ENCODE measurements at places on chromosomes 3 and 15.

DNA sequence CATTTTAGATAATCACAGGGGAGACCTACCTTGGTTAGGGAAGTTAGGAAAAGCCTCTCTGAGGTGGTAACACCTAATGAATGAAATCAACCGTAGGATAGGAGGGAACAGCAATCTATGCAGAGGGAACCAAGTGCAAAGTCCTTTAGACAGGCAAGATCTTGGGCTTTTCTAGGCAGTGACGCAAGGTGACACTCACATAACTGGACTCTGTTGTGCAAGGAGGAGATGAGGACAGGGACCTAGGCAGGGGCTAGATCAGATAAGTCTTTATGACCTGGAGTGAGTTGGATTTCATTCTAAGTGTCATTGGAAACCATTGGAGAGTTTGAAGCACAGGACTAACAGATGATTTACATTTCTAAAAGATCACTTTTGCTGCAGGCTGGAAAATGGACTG lies 4.6 kb upstream of the LMOD3 start:
- no peak for DNase-seq

DNA sequence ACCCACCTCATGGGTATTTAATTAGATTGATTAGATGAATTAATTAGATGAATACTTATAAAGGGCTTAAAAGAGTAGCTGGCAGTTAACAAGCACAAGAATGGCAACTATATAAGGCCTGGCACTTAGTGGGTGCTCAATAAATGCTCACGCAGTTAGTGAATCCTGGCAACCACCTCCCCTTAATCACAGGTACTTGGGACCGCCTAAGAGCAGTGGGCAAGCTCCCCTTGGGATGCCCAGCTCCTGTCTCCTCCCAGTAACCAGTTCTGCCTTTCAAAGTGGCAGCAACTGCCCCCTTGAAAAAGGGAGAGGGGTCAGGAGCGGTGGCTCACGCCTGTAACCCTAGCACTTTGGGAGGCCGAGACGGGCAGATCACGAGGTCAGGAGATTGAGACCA lies 4.6 kb downstream of the LYZL4 start:
- no peak for DNase-seq

- peak; percentile 18 for DNase-seq
Observed at GRCh38 chr15:44584162-44584749, 47.3 kb downstream of the EIF3J start.

GRCh38 chr15:80323285-80323684 lies 71.3 kb upstream of the CTXND1 start:
- DNase-seq, result no peak

GRCh38 chr3:40620151-40620550 lies 95.4 kb downstream of the ZNF621 start:
- DNase-seq, result no peak

DNA sequence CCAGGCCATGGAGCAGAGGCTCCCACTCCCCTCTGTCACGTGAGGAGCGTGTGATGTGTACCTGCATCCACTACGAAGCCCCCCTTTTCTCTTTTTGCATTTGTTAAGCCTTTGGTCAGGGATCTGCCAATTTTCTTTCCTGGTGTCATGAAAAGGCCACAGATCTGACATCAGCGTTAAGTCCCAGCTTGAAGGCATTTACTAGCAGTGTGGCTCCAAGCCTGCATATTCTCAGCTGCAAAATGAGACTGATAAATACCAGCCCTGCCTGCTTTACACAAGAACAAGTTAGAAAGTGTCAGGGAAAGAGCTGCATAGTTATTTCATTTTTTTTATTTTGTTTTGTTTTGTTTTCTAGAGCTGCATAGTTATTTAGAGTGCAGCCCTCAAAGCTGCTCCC lies 2.3 kb upstream of the ANKRD63 start:
- DNase-seq, result no peak

DNA sequence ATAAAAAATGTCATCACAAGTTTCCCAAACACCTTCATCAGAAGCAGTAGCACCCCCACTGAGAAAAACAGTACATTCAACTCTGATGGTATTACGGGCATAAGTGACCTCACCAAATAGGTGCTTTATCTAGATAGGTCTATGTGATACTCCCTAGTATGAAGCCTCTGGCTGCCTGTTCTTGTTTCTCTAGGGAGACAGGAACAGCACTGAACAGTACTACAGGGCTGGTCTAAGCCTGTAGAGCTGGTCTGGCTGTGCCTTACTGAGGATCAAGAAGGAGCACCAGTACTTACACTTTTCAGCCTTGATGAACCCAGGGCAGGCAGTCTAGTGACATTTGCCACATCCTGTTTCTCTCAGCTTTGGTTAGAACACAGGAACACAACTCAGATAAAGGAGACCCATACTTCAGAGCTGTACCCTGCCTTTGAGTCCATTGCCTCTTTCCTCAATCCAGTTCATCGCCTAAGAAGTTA lies 35.9 kb downstream of the OXNAD1 start:
- no peak for DNase-seq

- no peak for DNase-seq
Observed at GRCh38 chr15:38885001-38885400, 320.4 kb upstream of the RASGRP1 start.

- DNase-seq, result no peak
Observed at GRCh38 chr15:51938286-51938685, 33.3 kb downstream of the LEO1 start.

GRCh38 chr3:127753338-127753737 lies 69.0 kb downstream of the MGLL start:
- no peak for DNase-seq

Data from stimulated activated CD8-positive, alpha-beta memory T cell treated with anti-CD3 and anti-CD28 coated beads, Interleukin-7, amount 100 ng/mL, for 48 hours (primary cell).